SIG-M5 (cell line): ENCODE measurements at places on chromosomes 7 and 10.
A peak's percentile ranks its signal among the peaks of the same experiment; 100 is the strongest.

GRCh38 chr10:53569455-53569854 lies 796.9 kb upstream of the MBL2 start:
- no peak for DNase-seq

GRCh38 chr10:84993251-84994035 lies 665.1 kb downstream of the CCSER2 start:
- no peak for DNase-seq

- DNase-seq: no peak
Observed at GRCh38 chr7:137245890-137246289, 97.6 kb downstream of the PTN start.

- no peak for DNase-seq
Observed at GRCh38 chr7:133481676-133482075, 228.8 kb downstream of the EXOC4 start.

DNA sequence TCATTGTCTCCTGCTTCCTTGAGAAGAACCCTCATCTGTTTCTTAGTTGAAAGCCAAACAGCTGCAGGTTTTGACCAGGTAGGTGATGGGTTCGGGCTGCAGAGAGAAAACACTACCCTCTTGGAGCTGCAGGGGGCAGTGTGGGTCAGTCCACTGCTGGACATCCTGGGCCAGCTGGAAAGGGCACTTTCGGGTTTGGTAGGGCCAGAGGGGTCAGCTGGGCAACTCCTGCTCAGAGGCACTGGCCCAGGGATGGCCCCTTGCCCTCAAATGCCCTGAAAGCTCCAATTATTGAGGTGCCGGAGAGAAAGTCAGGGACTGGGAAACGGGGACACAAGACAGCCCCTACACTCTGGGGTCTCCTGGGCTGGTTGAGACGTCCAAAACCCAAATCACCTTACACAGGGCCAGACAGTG lies 90.7 kb downstream of the MKI67 start:
- DNase-seq: no peak

- DNase-seq: no peak
Observed at GRCh38 chr7:31263338-31263737, 77.2 kb downstream of the NEUROD6 start.

DNA sequence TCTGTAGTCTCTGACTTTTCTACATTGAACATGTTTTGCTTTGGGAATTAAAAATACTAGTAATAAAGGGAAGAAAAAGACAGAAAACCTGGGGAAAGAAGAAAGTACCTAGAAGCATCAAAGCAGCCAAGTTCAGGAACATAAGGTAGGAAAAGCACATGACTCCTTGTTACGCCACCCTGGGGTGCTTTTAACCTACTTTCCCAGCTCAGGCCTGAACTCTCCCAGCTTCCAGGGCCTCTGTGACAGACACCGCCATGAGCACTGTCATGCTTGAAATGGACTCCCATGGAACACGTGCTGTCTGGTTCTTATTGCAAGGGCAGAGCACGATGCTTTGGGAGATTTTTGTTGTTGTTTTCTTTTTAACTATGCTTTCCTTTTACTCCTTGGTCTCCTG lies 11.4 kb downstream of the ACTR1A start:
- DNase-seq: no peak

GRCh38 chr7:94301024-94301586 lies 93.6 kb upstream of the COL1A2 start:
- no peak for DNase-seq

GRCh38 chr7:91717681-91718470 lies 162.6 kb downstream of the MTERF1 start:
- no peak for DNase-seq

- no peak for DNase-seq
Observed at GRCh38 chr7:107559864-107560263, 3.9 kb downstream of the COG5 start.

DNA sequence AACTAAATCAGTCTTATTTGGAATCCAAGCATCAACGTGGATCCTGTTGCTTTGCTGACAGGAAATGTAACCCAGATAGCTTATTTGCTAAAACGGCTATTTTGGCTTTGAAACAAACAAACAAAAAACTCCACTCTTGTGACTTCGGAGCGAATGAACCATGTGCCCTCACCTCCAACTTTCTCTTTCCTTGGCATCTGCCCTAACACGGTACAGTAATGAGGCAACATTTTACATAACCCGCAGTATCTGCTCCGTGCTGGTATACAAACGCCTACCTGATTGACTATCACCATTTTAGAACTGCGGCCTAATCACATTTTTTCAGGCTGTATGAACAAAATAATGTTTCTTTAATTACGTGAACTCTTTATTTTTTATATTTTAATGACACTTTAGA lies 37.5 kb upstream of the ARID5B start:
- DNase-seq: no peak

DNA sequence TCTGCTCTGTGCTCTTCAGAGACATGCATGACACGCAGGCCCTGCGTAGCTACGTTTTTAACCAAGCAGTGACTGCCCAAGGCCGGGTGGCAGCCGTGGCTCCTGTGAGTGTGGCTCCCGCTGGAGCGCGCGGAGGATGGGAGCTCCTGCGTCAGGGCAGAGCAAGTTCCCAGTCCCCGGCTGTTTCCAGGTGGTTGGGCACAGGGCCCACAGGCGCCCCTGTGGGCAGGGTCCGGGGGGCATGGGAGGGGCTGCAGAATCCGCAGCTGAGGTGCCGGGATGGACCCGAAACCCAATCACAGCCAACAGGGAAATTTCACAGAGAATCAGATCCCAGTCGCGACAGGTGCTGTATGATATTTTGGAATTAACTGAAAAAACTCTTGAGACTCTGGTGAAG lies 9.8 kb downstream of the NKX6-2 start:
- no peak for DNase-seq

- DNase-seq: peak; percentile 8
Observed at GRCh38 chr10:30600005-30600404, 29.5 kb downstream of the LYZL2 start.

- DNase-seq: no peak
Observed at GRCh38 chr10:21125471-21126228, 228.5 kb upstream of the NEBL start.

DNA sequence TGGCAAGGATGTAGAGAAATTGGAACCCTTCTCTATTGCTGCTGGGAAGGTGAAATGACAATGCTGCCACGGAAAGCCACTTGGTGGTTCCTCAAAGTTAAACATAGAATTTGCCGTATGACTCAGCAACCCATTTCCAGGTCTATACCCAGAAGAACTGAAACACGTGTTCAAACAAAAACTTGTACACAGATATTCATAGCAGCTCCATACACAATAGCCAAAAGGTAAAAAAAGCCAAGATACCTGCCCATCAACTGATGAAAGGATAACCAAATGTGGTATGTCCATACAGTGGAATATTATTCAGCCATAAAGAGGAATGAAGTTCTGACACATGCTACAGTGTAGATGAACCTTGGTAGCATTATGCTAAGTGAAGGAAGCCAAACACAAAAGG lies 39.1 kb downstream of the LHPP start:
- DNase-seq: no peak

DNA sequence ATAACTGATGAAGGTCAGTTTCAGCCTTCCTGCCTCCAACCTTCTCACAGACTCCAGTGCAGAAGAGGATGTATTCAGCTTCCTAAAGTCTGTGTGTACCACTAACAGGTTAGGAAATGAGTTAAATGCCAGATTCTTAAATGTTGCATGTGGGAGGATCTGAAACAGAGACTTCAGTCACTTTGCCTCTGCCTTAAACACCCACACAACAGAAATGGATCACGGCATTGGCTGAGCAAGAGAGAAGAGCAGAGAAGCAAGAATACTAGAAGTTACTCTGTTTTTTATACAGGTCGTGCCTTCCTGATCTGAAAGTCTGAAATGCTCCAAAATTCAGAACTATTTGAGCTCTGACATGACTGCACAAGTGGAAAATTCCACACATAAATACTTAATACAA lies 98.9 kb upstream of the ARHGAP21 start:
- no peak for DNase-seq

- DNase-seq: no peak
Observed at GRCh38 chr10:7804741-7805140, 13.6 kb upstream of the TAF3 start.

- no peak for DNase-seq
Observed at GRCh38 chr10:74040200-74041126, 42.5 kb downstream of the VCL start.

DNA sequence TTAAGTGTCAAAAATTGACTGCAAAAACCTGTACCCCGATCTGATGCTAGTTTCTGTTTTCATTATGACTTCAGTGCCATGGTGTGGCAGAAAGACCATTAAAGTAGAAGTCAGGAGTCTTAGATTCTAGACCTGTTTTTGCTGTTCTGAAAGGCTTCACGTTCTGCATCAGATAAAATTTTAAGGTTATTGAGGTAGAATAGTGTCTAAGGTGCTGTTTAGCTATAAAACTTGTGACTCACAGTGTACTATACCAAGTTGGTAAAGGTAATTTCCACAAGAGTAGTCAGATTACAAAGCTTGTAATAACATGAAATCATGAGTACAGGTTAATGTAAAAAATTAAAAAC lies 38.6 kb downstream of the ZNRF2 start:
- no peak for DNase-seq

DNA sequence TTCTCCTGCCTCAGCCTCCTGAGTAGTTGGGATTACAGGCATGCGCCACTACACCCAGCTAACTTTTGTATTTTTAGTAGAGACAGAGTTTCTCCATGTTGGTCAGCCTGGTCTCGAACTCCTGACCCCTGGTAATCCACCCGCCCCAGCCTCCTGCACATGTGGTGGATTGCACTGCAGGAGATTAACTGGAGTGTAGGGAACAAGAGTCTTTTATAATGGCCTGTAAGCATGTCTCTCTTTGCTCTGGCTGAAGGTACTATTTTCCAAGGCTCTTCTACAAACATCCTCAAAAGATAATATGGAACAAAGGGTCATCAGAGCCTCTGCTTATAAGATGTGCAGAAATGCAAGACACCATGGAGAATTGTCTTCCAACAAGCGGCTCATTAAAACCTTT lies 3.2 kb downstream of the TOMM7 start:
- no peak for DNase-seq

- no peak for DNase-seq
Observed at GRCh38 chr7:147569116-147569913, 1021.3 kb upstream of the C7orf33 start.

DNA sequence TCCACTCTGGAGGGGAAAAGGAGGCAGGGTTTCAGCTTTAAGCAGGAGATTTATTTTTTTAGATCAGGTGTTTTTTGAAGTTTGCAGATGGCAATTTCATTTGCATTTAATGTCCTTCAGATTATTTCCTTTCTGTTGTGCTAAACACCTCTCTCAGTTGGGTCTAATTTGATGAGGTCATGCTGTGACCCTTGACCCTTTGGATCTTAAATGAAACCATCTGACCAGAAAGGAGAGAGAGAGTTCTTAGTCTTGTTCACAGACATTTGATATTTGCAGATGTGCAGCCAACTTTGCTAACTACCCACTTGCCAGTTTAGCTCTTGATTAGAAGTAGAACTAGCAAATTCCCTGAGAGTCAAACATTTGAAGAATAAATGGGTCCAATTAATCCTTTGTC lies 101.5 kb upstream of the RAB11FIP2 start:
- no peak for DNase-seq

- DNase-seq: no peak
Observed at GRCh38 chr10:110510086-110510485, 12.4 kb downstream of the DUSP5 start.

GRCh38 chr7:134004829-134005505 lies 122.2 kb upstream of the LRGUK start:
- no peak for DNase-seq

- no peak for DNase-seq
Observed at GRCh38 chr7:37999673-38000072, 79.2 kb downstream of the EPDR1 start.

GRCh38 chr10:5482016-5482415 lies 17.4 kb downstream of the CALML5 start:
- no peak for DNase-seq

GRCh38 chr10:48450233-48450740 lies 143.8 kb downstream of the MAPK8 start:
- DNase-seq: no peak

DNA sequence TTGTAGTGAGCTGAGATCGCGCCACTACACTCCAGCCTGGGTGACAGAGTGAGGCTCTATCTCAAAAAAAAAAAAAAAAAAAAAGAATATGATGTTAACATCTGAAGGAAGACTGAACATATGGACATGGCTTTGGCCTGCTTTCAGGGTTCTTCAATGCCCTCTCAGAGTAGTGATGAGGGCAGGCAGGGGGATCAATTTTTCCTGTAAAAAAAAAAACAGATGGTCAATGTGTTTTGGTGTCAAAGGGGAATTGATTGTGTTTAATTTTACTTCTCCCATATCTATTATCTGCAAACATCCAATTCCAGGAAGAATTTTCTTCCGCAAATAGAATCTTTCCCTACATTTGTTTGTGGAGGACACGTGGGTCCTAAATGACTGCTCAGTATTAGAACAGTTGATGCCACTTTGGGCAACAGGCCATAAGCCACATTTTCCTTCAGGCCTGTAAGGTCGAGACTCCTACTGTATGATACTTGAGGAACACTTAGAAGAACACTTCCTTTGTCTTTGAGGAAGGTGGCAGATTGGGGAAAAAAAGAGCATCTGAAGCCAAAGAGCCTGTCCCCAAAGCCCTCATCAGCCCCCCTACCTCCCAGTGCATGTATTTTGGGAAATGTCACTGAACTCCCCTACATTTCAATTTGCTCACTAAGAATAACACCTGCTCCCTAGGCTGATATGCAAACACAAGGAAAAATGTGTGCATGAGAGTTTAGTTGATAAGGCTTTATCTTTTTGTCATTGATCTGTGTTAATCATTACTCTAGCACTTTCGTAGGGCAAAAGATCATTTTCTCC lies 28.3 kb downstream of the MGAM2 start:
- DNase-seq: no peak

- DNase-seq: no peak
Observed at GRCh38 chr7:1552200-1552599, 3.8 kb downstream of the TMEM184A start.

DNA sequence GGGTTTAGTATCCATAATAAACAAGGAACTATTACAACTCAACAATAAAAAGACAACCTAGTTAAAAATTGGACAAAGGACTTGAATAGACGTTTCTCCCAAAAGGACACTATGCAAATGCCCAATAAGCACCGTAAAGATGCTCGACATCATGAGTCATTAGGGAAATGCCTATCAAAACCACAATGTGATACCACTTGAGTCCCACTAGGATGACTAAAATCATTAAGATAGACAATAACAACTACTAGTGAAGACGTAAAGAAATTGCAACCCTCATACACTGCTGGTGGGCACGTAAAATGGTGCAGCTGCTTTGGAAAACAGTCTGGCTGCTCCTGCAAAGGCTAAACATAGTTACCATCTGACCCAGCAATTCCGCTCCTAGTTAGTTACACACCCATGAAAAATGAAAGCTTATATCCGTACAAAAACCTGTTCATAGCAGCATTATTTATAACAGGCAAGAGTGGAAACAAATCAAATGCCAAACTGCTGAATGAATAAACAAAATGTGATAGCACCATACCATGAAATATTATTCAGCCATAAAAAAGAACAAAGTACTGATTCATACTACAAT lies 17.3 kb downstream of the CCDC3 start:
- no peak for DNase-seq
